IMR-90 (cell line): ENCODE measurements at places on chromosomes 4 and X. TPM values are rescaled to one million over a fixed set of nuclear protein-coding genes. Genes with fewer than 3 reads are reported as not detected.

The PDLIM3 gene
- 8.9 and 11.7 TPM in 2 replicates for total RNA-seq

The ELOVL6 gene
- 17.5 and 19.0 TPM in 2 replicates for total RNA-seq

The PNMA3 gene
- total RNA-seq = not detected in 2 replicates

The COL25A1 gene
- total RNA-seq = under 0.01 TPM in 2 replicates
